Fibroblast of skin of right biceps (primary cell): ENCODE measurements at places on chromosomes 16 and 17.

- DNase-seq: no peak
These were observed 446 bp upstream of the PSMD11 start for GRCh38 chr17:32443827-32444300.

DNA sequence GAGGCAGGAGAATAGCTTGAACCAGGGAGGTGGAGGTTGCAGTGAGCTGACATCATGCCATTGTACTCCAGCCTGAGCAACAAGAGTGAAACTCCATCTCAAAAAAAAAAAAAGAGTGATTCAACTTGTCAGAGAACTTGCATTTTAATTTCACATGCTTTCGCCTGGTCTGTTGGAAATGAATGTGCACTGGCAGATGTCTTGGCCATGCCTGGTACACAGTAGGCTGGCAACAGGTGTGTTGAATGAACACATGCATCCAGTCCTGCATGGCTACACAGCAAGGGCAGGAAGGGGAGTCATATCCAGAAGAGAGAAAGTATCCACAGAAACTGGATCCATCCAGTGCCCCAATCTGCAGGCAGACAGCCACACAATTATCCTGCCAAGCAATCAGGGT is 11.5 kb downstream of the COG4 start:
- no peak for DNase-seq

GRCh38 chr17:51913491-51914205 is 244.9 kb downstream of the CA10 start:
- DNase-seq: no peak

DNA sequence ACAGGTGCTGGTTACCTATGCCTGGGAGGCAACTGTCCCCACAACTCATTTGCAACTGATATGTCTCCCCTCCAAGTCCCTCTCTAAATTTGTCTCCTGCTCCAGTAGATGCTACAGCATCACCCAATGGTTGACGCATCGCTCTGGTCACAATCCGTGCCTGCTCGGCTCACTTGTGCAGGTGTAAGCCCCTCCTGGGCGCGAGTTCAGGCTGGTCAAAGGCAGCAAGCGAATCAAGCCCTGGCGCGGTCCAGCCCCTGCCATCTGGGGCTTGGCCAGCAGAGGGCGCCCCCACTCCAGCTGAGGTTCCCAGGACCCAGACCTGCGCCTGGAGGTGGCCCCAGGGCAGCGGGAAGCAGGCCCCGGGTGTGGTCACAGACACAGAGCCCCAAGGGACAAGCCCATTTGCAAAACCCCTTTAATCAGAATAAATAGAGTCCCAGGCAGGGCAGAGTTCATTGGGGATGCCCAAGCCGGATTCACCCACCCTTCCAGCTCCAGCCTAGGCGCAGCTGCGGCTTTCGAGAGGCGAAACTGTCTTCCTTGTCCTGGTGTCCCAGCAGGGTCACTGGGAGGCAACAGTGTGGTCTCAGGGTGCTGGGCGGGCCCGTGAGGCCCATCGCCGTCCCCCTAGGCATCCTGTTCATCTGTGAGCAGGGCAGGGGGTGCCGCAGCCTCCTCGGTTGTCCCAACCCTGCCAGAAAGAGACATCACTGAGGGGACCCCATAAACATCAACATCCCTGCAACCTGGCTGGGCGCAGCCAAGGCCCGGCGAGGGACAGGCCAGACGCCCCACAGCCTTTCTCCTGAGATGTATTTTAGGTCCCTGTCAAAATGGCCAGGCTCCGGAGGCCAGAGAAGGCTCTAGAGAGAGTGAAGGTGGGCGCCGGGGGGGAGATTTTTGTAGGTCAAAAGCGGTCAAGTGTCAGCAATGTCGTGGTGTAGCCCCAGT is 15.8 kb downstream of the TMC6 start:
- peak; percentile 41 for DNase-seq

- peak; percentile 83 for DNase-seq
These were observed 186.9 kb upstream of the ELAC2 start for GRCh38 chr17:13204607-13205237.

DNA sequence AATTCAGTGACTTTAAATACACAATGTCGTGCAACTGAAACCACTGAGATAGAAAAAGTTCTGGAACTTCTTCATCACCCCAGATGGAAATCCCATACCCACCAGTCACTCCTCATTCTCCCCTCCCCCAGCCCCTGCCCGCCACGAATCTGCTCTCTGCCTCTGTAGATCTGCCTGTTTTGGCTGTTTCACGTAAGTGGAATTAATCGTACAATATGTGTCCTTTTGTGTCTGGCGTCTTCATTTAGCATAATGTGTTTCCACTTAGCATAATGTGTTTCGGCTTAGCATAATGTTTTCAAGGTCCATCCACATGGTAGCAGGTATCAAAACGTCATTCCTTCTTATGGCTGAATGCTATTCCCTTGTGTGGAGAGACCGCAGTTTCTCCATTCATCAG is 3.5 kb upstream of the SPPL2C start:
- peak; percentile 9 for DNase-seq

- no peak for DNase-seq
These were observed 200.6 kb downstream of the FOXL1 start for GRCh38 chr16:86778978-86779377.

DNA sequence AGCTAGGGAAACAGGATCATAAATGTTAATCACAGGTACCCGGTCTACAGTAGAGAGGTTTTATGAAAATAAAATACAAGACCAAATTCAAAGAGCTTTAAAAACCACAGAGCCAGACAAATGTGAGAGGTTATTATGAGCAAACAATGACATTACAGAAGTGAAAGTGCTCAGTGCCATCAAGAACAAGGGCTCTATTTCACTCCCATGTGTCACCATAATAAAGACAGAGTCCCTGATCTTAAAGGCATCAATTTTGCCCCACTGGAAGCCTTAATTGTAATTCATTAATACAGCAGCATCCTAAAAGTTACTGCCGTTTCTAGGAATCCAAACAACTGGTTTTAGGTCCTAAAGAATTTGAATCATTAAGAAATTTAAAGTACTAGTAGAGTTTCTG is 43.7 kb upstream of the CDRT4 start:
- DNase-seq: no peak

- no peak for DNase-seq
These were observed 116.6 kb upstream of the TBX2 start for GRCh38 chr17:61283043-61283442.

- no peak for DNase-seq
These were observed 29.5 kb upstream of the RBFOX1 start for GRCh38 chr16:7303052-7303610.

GRCh38 chr17:74960570-74961342 is 11.8 kb downstream of the HID1 start:
- peak; percentile 54 for DNase-seq

GRCh38 chr17:67520252-67520906 is 143.3 kb downstream of the PITPNC1 start:
- DNase-seq: peak; percentile 61

DNA sequence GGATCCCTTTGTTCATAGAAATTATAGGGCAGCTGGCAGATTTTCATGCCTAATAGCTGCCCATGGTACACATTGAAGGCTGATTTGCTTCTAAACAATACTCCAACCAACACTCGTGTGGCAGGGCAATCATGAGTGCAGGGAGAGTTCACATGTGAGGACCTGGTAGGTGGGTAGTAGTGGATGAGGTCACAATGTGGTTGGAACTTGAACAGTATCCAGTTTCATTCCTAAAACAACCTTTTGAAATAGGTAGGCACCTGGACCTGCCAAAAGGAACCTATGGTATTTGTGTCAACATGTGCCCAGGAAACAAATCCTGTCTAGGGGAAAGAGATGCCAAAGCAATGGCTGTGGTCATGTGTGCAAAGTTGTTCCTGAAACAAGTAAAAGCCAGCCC is 32.8 kb downstream of the CCL4 start:
- no peak for DNase-seq

DNA sequence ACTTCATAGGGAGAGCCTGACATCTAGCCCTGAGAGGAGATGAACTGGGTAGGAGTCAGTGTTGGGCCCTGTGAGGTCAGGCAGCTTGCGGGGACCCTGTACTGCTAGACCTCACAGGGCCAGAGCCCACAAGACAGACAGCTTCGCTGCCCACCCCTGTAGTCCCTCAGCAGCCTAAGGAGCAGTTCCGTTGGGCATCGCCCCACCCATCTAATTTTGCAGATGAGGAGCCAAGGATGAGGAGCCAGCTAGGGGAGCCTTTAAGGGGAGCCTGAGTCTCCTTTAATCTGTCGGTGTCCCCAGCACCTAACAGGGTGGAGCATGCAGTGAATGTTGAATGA is 755 bp upstream of the TUFM start:
- DNase-seq: no peak

GRCh38 chr17:73791631-73792030 is 147.4 kb upstream of the SDK2 start:
- DNase-seq: no peak

DNA sequence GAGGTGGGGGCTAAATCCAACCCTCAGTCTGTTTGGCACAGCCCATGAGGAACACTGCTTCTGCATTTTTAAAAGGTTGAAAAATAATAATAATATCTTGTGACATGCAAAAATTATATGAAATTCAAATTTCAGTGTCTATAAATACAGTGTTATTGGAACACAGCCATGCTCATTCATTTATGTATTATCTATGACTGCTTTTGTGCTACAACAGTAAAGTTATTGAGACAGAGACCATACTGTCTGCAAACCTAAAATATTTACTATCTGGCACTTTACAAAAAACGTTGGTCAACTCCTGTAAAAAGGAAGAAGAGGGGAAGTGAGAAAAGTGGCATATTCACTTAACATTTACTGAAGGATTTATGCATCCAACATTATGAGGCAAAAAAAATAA is 3.1 kb downstream of the ABCA5 start:
- no peak for DNase-seq

DNA sequence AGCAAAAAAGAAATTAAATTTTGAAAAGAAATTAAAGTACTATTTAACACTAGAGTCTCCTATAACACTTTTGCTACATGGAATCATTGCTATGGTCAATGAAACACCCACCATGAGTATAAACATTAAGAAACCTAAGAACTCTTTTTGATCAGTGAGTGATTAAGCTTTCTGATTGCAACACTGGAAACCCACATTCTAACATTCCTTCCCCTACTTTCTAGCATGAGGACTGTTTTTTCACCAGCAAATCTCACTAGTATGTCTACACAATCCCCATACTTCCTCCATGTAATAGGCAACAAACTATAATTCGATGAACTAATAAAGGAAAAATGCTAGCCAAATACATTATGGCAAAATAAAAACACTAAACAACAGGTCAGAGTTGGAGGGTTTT is 54.7 kb downstream of the SKAP1 start:
- DNase-seq: peak; percentile 55

DNA sequence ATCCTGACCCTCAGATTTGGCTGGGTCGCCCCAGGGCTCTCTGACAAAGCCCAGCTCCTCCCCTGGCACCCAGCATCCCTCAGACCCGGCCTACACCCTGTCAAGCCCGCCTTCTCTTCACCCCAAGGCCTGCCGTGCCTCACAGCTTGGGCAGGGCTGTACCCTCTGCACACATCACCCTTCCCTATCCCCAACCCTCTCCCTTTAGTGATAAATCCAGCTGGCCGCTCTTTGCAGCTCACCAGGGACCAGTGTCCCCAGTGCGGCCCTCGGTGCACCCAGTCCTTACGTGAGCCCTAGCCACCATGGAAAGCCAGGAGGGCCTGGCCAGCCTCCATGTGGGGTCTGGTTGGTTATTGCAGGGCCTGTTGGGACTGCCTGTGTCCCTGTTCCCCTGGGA is 74.5 kb downstream of the RAI1 start:
- DNase-seq: no peak

- DNase-seq: peak; percentile 6
These were observed 10.3 kb downstream of the CNTNAP4 start for GRCh38 chr16:76287466-76287865.

DNA sequence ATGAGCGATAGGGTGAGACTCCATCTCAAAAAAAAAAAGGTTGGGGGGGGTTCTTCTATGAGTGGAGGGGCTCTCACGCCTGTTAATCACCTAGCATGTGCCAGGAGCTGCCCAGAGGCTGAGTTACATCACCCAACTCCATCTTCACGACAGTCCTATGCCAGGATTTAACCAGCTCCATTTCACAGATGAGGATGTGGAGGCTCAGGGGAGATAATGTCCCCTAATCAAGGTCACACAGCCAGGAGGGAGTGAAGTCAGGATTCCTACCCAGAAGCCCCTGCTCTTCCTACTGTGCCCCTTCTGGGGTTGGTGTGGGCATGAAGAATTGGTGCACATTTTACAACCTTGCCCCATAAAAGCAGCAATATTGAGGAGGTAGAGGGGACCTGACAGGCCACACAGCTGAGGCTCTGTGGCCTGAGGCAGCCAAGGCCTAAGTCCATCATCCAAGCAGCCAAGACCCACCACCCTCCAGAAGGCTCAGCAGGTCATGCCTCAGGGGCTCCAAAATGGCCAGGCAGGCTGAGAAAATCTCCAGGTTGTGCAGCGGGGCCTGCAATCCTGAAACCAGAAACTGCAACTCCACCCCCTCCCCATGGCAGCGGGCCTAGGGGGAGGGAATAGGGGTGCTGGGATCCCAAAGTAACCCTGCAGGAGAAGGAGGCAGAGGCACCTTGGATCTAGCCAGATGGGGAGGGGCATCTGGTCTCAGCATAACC is 6.9 kb downstream of the PPY start:
- DNase-seq: no peak

GRCh38 chr17:40993839-40994238 is at the start of gene KRTAP3-3:
KRTAP3-3 (minus strand) TSS chr17:40994164; CDS start chr17:40994097, 67 bp downstream.
- no peak for DNase-seq

GRCh38 chr17:1764284-1764683 is 2.4 kb downstream of the SERPINF1 start:
- peak; percentile 72 for DNase-seq

DNA sequence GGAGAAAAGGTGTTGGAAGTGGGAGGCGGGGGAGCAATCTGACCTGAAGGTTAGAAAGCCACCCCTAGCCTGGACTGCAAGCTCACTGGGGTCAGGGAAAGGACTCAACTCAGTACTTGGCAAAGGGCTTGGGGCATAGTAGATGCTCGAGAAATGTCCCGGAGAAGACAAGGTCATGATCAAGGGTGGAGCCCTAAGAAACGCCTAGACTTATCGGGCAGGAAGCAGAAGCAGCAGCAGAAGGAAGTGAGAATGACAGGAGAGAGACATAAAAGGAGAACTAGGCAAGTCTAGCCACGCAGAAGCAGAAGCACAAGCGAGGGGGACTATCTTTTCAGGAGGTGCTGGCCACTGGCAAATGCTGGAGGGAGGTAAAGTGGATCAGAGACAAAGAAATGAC is 10.2 kb downstream of the COTL1 start:
- DNase-seq: no peak

DNA sequence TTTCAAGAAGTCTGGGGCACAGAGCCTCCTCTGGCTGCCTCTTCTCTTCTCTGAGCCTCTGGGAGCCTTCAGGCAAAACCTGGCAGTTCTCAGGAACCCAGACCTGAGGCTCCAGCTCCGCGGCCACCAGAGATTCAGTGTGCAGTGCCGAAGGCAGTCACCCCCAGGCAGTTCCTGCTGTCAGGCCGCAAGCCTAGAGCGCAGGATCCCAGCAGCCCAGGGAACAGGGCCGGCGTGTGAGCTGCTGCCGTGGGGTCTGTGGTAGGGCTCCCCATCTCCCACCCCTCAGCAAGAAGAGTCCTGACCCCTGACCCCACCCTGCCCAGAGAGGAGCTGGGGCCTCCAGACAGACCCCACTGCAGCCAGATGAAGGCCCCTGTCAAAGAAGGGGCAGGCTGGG is 78.2 kb downstream of the AMFR start:
- DNase-seq: no peak
